ENCODE measurements at places on chromosomes 7 and 10.

GRCh38 chr10:6840766-6841165 lies 260.7 kb upstream of the PRKCQ start:
- DNase-seq, result no peak

DNA sequence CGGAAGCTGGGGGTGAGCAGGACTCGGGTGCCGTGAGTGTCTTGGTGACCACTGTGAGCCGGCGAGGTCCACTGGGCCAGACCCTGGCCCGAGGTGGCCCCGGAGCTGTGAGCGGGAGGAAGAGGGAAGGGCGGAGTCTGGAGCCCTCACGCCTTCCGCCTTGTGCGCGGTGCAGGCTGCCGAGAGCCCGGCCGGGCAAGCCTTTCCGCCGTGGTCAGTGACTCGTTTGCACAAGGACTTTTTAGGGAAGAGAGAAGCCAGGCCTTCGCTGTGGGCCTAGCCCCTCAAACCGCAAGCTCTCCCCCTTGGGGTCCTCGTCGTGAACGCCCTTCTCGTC lies 40.9 kb upstream of the ZNF32 start:
- DNase-seq, result no peak

DNA sequence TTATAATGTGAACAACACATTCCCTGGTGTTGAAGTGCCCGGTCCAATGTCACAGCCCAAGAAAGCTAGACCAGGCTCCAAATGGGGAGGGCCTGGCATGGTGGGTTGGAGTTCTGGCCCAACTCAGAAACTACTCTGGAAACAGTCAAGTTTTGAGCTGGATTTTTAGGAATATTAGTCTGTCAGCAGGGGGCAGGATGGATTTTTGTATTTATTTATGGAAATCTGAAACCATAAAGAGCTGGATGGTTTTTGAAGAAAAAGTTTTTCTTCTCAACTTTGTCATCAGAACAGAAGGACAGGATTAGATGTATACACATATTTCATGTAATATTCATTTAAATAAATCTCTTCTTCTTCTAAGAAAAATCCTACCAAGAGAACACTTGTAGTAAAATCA lies 97.5 kb downstream of the POU6F2 start:
- DNase-seq, result no peak

DNA sequence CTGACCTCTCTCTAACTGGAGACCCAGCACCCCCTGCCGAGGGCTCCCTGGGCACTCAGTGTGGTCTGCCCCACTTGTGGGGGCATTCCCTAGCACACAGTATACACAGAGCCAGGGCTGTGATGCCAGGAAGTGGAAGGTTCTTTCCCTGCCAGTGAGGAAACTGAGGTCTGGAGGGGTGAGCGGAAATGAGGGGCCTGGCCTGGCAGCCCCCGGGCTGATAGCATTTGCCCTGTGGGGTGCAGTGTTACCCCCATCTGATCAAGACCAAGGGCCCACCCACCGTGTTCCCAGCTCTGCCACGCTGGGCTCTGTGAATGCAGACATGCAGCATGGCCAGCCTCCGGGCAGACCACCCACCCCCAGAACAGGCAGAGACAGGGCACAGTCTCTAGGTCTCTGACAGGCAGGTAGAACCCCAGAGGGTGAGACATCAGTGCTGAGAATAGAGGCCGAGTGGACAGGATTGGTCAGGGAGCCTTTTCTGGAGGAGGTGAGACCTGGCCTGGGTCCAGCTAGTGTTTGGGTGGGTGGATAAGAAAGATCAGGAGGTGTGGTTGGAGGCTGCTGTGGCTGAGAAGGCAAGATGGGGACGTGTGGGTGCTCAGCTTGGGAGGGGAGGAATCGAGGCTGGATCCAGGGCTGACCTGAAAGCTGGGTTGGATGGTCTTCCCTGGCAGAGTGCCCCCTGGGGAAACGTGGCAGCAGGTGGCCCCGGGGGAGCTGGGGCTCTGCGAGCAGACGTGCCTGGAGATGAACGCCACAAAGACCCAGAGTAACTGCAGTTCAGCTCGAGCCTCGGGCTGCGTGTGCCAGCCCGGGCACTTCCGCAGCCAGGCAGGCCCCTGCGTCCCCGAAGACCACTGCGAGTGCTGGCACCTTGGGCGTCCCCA lies 10.8 kb upstream of the ZNF862 start:
- no peak for DNase-seq

DNA sequence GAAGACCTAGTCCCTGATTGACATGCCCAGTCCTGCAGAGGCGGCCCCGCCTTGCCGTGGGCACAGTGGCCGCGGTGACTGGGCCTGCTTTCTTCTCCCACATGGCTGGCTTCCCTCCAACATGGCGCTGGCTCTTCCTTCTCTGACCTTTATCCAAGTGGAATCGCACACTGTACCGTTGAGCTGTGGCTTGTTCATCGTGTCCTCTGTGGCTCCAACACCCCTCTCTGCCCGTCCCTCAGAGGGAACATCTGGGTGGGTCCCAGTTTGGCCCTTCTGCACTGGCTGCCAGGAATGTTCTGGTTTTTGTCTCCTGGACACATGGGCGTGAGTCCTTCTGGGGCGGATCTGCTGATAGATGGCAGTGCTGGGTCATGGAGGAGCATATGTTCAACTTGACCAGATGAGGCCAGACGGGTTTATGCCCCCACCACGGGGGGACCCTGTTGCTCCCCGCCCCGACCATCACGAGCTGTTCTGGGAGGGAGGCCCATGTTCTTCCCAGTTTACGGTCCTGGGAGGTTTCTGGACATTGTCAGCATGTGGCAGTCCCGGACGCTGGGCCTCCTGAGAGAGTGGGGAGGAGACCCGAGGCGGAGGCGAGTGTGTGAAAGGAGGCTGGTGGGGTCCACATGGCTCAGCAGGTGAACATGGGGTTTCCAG lies 63.5 kb downstream of the LHPP start:
- DNase-seq, result no peak
